ENCODE measurements at places on chromosomes 3 and 15.

DNA sequence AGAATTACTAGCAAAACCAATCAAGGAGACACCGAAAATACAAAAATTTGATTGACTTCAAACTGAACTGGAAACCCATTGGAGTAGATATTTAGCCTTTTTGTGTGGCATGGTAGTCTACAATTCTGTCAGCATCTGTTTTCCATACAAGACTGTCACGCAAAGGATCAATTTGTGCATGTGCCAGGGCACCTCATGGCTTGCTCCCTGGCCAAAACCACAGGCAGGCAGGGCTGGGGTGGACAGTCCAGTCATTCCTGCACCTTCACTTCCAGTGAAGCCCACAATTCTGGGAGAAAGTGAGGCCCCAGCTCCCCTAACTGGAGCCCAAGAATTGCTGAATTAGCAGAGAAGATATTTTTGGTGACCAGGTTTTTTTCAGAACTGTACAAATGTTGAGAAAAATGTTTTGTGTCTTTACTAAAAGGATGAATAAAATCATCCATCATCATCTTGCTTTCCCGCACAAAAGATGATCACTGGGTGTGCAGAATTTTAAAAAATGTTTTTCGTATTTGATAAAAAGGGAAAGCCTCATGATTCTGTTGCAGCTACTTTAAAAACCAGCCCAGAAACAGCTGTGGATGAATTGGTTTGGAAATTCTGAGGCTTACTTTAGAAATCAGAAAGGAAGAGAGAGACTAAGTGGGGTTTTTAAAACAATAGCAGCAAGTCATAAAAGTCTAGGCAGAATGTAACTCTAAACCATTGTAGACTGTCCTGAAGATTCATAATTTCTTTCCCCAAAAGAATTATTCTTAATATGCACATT, 86.4 kb downstream of the PCCB start:
- no peak for DNase-seq

- DNase-seq: no peak
These were observed 44.6 kb upstream of the LIMD1 start for GRCh38 chr3:45549961-45550360.

DNA sequence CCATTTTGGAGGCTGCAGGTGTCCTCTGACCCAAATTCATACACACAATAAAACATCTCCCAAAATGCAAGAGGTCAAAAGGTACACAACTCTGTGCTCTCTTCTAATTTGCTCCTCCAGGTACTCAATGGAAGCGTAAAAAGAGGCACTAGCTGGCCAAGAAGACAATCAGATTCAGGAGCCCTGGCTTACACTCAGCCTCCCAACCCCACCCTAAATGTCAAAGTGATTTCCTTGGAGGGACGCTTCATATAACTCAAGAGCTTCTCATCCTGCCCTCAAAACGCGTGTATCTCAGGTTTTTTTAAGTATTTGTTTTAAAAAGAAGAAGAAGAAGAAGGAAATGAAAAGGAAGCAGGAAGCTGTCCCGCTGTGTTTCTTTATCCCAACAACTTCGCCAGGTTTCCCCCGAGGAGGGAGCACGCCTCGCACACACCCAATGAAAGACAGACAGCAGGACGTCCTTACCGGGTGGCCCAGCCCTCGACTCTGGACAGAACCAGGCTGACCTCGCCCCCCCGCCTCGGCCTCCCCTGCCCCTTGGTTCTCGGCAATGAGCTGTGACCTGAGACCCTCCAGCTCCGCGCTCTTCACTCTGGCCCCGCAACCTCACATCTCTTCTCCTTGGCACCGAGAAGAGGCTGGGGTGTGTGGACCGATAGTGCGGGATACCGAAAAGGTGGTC, 620.7 kb upstream of the ZNF385D start:
- no peak for DNase-seq

GRCh38 chr3:122893754-122894668, 99.1 kb downstream of the SLC49A4 start:
- no peak for DNase-seq

- no peak for DNase-seq
These were observed 176.2 kb upstream of the TOPAZ1 start for GRCh38 chr3:44065311-44066094.

DNA sequence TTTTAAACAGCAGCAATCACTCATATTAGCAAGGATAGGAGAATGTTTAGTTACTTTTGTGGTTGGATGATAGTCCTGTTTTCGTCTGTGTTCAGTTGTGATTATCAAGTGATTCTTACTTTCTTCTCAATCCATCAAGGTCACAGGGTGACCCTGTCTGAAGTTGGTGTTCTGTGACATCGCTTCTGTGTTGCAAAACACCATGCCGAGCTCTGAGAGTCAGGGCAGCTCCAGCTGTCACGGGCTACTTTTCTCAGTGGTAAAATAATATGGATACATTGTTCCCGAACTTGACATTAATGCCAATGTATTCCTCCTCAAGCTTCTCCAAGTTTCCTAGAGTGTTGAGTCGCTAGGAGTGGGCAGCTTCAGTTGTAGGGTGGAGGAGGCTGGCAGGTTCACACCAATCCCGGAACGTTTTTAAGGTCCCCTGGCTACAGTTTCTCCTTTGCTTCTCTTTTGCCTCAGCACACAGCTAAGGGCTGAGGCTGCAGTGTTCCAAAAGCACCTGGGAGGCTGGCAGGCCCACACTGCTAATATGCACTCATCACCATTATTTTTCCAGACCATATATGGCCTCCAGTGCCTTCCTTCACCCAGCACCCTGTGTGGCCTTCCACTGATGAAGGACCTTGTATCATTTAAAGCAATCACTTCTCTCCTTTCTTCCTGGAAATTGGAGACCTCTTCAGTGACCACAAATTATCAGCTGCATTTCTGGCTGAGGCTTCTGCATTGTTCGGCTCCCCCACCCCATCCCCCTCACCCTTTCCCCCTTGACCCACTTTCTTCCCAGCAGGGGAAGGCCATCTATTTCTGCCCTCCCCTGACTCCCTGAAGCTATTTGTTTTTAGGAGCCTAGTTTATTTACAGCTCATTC, 25.8 kb downstream of the COLQ start:
- no peak for DNase-seq

Measured in AG09309 (cell line).